GM06990 (cell line): ENCODE measurements at places on chromosomes 16 and 17.
A peak's percentile ranks its signal among the peaks of the same experiment; 100 is the strongest.

DNA sequence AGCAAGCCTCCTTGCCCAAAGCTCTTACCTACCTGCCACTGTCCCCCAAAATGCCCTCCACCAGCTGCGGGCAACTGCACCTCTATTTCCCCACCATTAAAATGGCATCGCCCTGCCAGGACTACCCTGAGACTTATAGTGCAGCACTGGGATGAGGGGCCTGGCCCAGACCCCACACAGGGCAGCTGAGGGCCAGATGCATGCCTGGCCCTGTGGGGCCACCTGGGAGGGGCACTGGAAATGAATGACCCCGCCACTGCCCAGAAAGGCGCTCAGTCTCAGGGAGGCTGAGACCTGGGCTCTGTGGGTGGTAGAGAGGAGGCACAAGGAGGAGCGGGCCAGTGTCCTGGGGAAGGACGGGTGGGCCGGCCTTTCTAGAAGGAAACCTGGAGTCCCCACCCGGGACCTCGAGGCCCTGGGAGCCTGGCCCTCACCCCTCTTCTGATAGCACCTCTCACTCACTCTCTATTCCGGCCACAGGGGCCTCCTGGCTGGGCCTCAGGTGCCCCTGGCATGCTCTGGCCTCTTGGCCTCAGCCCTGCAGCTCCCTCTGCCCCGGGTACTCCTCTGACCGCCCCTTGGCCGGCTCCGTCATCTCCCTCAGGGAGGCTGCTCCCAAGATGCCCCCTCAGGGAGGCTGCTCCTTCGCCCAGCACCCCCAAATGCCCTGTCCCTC lies 26.9 kb downstream of the KATNB1 start:
- DNase-seq: no peak

DNA sequence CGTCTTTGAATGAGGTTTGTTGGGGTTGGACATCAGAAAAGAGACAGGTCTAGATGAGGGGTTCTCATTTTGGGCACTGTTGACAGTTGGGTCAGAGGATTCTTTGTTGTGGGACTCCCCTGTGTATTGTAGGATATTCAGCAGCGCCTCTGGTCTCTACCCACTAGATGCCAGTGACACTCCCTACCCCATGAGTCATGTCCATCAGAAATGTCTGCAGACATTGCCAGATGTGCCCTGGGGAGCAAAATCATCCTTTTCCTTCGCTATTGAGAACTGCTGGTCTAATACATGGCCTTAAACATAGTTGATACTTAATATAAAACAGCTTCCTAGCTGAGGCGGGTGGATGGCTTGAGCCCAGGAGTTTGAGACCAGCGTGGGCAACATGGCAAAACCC lies 3.1 kb downstream of the ABAT start:
- no peak for DNase-seq

DNA sequence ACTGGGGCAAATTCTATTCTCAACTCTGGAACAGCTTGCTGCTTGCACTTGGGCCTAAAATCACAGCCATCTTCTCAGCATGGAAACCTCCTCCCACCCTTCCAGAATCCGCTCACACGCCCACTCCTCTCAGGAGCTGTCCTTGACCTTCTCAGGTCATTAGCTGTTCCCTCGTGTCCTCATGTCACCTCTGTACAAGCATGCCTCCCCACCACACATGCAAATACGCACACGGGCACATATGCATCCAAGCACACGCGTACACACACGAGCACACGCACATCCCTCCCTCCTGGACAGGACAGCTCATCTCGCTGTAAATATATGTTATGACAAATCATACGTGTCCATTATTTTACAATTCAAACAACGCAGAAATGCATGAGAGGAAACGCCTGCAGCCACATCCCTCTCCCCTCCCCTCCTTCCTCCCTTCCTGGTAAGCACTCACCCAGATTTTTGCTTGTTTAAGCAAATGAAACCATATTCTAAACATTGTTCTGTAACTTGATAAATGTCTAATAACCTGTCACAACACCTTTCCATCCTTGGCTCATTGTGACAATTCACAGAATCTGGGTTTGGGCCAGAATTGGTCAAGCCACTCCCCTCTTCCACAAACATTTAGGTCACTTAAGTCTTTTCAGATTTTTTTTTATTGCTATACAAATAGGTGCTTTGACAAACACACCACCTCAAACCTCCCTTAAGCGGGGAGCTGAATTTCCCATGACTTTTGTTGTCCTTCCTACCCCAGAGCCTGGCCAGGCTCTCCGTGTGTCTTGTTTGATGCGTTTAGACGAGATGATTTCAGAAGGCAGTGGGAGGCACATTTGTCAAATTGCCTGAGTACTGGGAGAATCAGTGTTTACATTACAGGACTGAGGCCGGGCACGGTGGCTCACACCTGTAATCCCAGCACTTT lies 41.7 kb downstream of the DNAH17 start:
- no peak for DNase-seq

- DNase-seq: no peak
These were observed 439.0 kb upstream of the ASIC2 start for GRCh38 chr17:33732116-33732515.

- no peak for DNase-seq
These were observed 3.3 kb upstream of the AXIN2 start for GRCh38 chr17:65564793-65565192.

- DNase-seq: no peak
These were observed 324.0 kb downstream of the SNX29 start for GRCh38 chr16:12300490-12300889.

GRCh38 chr17:5096731-5097100 lies 15.0 kb downstream of the ZNF232 start:
- DNase-seq: no peak

GRCh38 chr17:78988152-78988551 lies 8.4 kb upstream of the LGALS3BP start:
- DNase-seq: no peak

DNA sequence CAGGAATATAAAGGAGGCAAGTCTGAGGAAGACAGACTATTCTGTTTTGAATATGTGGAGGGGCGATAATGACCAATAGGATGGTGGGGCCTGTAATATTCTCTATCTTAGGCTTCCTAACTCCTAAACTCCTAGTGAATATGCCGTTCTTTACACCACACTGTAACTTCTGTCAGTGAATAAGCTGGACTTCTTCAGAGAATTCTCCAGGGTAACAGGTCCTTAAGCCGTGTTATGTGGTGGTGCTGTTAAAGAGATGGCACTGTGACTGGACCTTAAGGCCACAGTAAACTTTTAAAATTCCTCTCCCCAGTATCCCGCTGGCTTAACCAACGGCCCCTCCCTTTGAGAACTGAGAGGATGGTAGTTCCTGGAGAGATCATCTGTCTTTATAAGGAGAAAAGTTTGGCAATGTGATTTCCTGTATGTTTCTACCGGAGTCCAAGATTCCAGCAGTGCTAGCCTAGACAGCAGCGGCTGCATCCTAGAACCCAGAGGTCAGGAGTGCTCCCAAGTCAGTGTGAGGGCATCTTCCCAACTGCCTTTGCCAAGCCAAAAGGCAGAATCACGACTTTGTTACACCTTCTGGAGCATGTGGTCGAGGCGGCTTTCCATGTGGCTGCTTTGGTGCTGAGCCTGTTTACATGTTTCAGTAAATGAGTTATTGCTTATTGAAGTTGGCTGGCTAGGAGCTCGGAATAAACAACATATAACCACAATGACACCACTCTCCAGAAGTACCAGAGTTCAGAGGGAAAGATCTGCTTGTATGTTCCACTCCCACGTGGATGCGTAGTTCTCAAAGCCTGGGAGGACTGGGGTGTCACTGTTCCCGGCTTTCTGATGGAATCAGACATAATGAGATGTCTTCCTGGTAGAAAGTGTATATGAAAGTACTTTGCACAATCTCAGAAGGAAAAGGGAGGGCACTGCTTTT lies 41.0 kb downstream of the TUBD1 start:
- DNase-seq: no peak

DNA sequence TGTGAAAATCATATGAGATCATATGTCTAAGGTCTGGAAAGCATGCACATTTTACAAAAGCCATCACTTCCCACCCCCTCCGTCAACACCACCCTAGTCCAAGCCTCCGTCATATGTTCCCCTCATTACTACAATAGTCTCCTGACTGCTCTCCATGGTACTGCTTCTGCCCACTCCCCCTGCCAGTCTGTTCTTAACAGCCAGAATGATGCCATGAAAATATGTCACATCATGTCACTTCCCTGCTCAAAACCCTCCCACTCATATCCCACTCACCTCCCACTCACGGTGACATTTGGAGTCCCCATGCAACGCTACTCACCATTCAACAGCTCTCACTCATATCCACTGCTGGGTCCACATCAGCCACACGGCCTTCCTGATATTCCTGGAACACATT lies 432.3 kb downstream of the XYLT1 start:
- DNase-seq: no peak

DNA sequence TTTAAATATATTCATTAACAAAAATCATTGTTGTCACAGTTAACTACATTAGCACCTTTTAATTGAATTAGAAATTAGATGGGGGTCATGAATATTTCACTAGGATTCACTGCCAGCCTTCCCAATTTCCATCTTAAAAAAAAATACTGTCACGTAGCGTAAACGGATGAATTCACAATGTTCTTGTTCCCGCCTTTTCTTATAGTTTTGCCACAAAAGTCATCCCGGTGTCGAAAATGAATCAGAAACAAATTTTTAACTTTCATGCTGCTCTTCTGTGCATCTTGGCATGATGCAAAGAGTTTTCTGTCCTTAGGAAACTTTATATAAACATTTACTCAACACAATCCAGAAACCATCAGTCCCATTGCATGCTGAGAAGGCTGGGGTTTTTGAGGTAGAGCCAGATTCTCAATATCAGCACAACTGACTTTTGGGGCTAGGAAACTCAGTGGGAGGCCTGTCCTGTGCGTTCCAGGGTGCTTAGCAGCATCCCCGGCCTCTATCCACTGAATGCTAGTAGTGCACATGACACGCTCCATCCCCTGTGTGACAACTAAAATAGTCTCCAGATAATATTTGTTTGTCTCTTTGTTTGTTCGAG lies 252.9 kb upstream of the XYLT1 start:
- no peak for DNase-seq

- no peak for DNase-seq
These were observed 19.2 kb downstream of the UNC119 start for GRCh38 chr17:28533091-28533807.

GRCh38 chr17:65198653-65199382 lies 61.6 kb downstream of the RGS9 start:
- peak; percentile 26 for DNase-seq
